ENCODE measurements at places on chromosomes 2 and 18.

- peaks cover 1% of the 10 kb centered on the region for H3K36me3 ChIP-seq
- no peak overlapping the region for H3K27ac ChIP-seq
- DNase-seq, result no peak
Measured at GRCh38 chr18:75041586-75041985, 167.4 kb downstream of the PTGR3 start.

DNA sequence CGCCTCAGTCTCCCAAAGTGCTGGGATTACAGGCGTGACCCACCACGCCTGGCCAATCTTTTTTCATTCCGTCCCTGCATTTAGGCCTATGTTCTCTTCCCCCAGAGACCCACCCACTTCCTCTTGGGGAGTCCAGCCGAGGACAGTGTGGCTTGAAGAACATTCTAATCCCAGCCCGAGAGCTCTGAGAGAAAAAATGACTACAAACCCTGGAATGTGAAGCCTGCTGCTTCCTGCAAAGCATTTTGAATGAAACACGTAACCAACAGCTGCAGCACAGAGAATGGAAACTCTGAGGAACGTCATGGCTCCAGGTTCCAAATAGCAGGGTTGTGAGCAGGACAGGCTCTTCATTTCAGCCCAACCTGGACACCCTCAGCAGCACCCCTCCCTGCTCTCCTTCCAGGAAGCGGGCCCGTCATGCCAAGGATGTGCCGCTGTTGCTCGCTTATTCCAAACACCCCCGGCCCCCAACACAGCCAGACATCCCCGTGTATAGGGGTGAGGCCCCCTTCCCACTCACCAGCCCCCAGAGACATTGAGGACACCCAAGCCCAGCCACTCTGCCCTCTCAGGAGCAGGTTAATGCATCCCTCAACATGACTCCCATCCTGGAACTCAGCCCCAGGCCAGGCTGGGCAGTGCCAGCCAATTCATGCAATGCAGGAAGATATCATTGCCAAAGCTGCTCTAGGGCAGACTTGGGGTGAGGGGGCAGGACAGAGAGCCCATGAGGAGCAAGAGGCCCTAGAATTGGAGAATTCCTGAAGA, 139.8 kb downstream of the ZFP36L2 start:
- DNase-seq, result peak; percentile 94
- H3K4me1 ChIP-seq, result no peaks in the 10 kb centered on the region
- H3K27ac ChIP-seq, result peak overlapping the region; percentile 95
- no peaks in the 10 kb centered on the region for H3K27me3 ChIP-seq
- H3K36me3 ChIP-seq, result no peaks in the 10 kb centered on the region

DNA sequence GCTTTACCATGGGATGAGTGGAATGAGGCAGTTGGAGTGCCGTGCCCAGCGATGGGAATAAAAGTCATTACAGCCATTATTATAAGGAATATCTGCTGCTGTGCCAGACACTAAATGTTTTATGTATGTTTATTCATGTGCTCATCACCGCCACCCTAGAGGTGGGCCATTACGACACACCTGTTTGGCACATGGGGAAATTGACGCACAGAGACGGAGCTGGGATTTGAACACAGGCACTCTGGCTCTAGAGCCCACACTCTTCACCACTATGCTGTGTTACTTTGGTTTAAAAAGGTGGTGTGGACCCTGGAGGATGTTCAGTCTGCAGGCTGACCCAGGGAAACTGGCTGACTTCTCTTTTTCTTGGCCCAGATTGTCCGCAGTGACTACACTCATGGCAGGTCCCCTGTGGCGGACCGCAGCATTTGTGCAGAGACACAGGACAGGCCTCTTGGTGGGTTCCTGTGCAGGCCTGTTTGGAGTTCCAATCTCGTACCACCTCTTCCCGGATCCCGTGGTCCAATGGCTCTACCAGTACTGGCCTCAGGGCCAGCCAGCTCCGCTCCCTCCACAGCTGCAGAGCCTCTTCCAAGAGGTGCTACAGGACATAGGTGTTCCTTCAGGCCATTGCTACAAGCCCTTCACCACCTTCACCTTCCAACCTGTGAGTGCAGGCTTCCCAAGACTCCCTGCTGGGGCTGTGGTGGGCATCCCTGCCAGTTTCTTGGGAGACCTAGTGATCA, 1.6 kb downstream of the TMEM177 start:
- no peak overlapping the region for H3K4me3 ChIP-seq
- H3K27me3 ChIP-seq, result no peaks in the 10 kb centered on the region
- H3K4me1 ChIP-seq, result peaks cover 7% of the 10 kb centered on the region
- H3K27ac ChIP-seq, result no peak overlapping the region
- no peaks in the 10 kb centered on the region for H3K36me3 ChIP-seq

GRCh38 chr18:49139766-49140165, 189.0 kb upstream of the SMAD7 start:
- no peaks in the 10 kb centered on the region for H3K27me3 ChIP-seq
- no peak overlapping the region for H3K27ac ChIP-seq
- no peaks in the 10 kb centered on the region for H3K36me3 ChIP-seq
- DNase-seq, result no peak
- no peak overlapping the region for H3K4me3 ChIP-seq

DNA sequence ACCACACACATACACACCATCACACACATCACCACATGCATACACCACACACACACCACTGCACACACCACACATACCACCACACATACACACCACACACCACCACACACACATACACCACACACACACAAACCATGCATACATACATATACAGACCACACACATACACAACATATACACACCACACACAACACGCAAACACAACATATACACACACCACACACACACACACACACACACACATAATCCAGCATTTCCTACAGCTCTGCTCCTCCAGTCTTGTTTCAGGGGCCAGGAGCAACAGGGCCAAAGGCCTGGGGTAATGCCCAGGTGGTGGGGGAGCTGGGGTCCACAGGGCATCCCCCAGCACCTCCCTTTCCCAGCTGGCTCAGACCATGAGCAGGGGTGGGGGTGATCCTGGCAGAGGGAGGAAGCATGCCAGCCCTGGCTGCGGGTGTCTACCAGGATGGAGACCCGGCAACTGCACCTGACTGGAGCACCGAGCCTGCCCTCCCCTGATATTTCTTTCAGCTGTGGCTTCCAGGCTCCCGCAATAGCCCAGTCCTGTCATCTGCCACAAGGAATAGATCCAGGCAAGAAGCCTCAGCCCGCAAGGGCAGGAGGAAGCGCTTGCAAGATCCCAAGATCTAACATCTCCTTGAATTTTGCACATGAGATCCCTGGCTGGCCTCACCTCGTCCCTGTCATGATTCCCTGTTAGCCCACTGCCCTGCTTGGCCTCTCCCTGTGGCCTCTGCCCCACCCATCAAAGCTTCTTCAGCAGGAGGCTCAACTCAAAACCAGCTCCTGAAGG, 196.9 kb downstream of the TNS1 start:
- H3K36me3 ChIP-seq, result peaks cover 69% of the 10 kb centered on the region
- H3K4me1 ChIP-seq, result peaks cover 12% of the 10 kb centered on the region
- peak overlapping the region; percentile 24 for H3K27ac ChIP-seq
- no peak overlapping the region for H3K4me3 ChIP-seq

- DNase-seq, result no peak
- no peak overlapping the region for H3K4me3 ChIP-seq
- peaks cover 4% of the 10 kb centered on the region for H3K4me1 ChIP-seq
- H3K27ac ChIP-seq, result no peak overlapping the region
- no peaks in the 10 kb centered on the region for H3K36me3 ChIP-seq
Measured at GRCh38 chr2:180656455-180656847, 324.0 kb upstream of the UBE2E3 start.

GRCh38 chr2:206193671-206194357, 34.1 kb downstream of the EEF1B2 start:
- H3K27ac ChIP-seq, result no peak overlapping the region
- H3K36me3 ChIP-seq, result no peaks in the 10 kb centered on the region
- no peaks in the 10 kb centered on the region for H3K27me3 ChIP-seq
- no peak for DNase-seq
- no peak overlapping the region for H3K4me3 ChIP-seq

GRCh38 chr2:206098471-206098870, 12.5 kb upstream of the INO80D start:
- peaks cover 3% of the 10 kb centered on the region for H3K36me3 ChIP-seq
- no peak for DNase-seq
- no peak overlapping the region for H3K27ac ChIP-seq
- no peaks in the 10 kb centered on the region for H3K4me1 ChIP-seq
- H3K27me3 ChIP-seq, result no peaks in the 10 kb centered on the region

GRCh38 chr2:35978218-35978617, 377.4 kb upstream of the CRIM1 start:
- H3K4me3 ChIP-seq, result no peak overlapping the region
- H3K36me3 ChIP-seq, result no peaks in the 10 kb centered on the region

DNA sequence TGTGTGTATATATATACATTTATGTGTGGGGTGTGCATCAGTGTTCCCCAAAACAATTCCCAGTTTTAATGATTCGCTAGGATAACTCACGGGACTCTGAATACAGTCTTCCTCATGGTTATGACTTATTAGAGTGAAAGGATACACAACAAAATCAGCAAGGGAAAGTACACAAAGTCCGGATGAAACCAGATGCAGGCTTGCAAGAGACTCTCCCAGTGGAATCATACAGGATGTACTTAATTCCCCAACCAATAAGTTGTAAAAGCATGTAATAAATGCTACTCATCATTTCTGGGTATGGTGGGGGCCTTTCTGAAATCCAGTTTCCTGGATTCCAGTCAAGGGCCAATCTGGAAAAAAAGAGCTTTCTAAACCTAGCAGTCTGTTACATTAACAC, 654.1 kb upstream of the SYT4 start:
- no peak overlapping the region for H3K27ac ChIP-seq
- H3K36me3 ChIP-seq, result no peaks in the 10 kb centered on the region
- H3K4me1 ChIP-seq, result no peaks in the 10 kb centered on the region
- no peaks in the 10 kb centered on the region for H3K27me3 ChIP-seq
- no peak overlapping the region for H3K4me3 ChIP-seq

DNA sequence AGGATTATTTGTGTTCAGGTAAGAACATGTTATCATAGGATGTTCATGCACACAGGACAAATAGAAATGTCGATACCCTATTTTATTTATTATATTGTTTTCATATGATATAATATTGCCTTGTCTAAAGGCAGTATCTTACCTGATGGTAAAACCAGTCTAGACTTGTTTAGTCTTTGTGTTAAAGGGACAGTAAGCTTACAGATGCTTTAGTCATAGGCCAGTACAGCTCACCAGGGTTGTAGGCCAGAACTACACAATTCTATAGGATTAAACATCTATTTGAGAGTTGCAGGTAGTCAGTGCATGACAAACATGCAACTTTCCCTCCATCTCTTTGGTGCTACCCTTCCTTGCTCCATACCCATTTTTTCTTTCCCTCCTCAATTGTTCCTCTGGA, 158.5 kb downstream of the GALNT3 start:
- H3K4me1 ChIP-seq, result no peaks in the 10 kb centered on the region
- no peak for DNase-seq
- no peak overlapping the region for H3K4me3 ChIP-seq
- H3K27me3 ChIP-seq, result no peaks in the 10 kb centered on the region
- no peaks in the 10 kb centered on the region for H3K36me3 ChIP-seq

DNA sequence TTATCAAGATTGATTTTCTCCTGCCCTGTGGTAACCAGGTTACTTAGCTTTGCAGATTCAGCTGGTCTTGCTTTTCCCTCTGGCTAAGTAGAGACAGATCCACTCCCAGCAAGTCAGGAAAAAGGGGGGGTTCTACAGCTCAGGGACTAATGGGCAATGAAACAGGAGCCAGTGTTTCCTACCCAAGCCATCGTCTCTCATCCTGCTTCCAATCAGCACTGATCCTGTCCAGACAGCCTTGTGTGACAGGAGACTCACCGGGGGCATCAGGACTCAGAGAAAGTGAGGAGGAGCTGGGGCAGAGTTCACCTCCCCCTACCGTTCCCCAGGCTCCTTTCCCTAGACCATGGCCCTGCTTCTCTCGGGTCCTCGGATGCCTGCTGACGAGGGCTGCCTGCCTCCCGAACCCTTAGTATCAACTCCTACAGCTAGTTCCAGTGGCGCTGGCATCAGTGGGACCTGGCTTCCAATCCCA, 307.6 kb downstream of the ALK start:
- no peaks in the 10 kb centered on the region for H3K36me3 ChIP-seq
- no peaks in the 10 kb centered on the region for H3K4me1 ChIP-seq
- no peak overlapping the region for H3K27ac ChIP-seq
- no peak overlapping the region for H3K4me3 ChIP-seq
- H3K27me3 ChIP-seq, result peaks cover 2% of the 10 kb centered on the region

DNA sequence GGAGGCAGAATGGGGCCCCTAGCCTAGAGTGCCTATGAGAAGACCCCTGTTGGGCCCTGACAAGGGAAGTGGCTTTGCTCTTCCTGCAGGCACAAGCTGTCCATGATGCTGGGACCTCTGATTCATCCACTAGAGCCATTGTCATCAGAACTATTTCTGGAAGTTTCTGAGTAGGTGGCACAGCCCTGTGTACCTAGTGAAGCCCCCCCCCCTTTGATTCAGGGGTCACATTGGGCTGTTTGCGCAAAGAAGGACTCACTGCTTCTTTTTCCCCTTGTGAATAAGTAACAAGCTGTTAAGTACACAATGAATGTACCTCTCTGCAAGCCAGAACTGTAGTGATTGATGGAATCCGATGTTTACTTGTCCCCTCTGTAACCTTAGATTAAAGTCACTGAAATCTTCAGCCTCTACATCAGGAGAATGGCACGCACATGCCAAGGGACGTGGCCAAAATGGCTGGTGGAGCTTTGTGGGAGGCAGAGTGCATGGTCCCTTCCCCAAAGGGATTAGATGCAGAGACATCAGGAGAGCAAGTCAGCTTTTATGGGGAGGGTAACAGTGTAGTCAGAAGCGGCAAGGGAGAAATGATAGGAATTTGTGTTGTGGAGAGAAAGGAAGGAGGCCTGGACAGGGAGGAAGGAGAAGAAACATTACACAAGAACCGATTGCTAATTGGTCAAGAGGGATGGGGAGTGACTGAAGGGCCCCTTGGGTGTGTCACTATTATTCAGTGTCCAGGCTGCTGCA, 267.6 kb upstream of the RAB12 start:
- peak; percentile 50 for DNase-seq
- no peaks in the 10 kb centered on the region for H3K27me3 ChIP-seq
- H3K4me1 ChIP-seq, result peaks cover 5% of the 10 kb centered on the region
- H3K4me3 ChIP-seq, result no peak overlapping the region
- no peaks in the 10 kb centered on the region for H3K36me3 ChIP-seq

DNA sequence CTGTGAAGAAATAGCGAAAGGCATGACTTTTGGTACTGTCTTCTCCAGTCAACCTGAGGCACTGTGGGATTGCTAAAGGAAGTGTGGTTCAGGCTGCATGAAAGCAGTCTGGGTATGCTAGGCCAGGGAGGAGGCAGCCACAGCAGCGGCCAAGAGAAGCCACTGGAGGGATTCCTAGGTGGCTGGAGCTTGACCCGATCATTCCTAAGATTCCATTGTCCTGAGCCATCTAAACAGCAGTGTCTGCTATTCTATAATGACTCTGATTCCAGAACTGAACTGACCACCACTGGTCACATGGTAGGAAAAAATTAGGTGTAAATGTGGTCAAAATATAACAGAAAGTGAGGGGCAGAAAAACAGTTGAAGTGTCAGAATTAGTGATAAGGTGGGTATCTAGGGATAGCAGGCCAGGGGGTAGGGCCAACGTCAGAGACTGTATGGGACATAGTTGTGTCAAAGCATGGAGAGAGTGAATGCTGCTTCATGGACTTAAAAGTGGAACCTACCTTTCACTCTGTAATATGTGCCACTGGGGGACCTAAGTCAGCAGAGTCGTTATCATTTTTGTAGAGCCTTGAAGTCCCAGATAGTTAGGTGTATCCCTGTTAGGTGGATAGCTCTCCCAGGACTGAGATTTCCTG, 204.6 kb downstream of the CTNNA2 start:
- no peak overlapping the region for H3K4me3 ChIP-seq
- no peak for DNase-seq
- H3K27ac ChIP-seq, result no peak overlapping the region
- no peaks in the 10 kb centered on the region for H3K36me3 ChIP-seq

All from lung (tissue), 17 donors.